ENCODE measurements at places on chromosomes 1 and 21.

DNA sequence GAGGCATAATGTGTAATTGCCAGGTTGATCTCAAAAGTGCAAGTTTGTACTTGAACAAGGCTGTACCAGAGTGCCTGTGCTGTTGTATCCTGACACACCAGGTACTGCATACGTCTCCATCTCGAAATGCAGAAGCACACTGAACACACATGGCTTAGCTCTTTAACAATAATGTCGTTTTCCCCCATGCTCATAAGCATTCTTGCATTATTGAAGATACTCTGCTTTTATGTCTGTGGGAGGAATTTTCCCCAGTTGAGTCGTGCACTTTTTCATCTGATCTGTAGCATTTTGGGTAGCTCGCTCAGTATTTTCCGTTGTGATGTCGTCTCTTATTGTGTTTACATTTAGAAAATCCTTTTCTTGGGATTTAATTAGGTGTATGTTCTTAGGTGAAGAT is 98.7 kb downstream of the PCBP3 start:
- no peak for DNase-seq

DNA sequence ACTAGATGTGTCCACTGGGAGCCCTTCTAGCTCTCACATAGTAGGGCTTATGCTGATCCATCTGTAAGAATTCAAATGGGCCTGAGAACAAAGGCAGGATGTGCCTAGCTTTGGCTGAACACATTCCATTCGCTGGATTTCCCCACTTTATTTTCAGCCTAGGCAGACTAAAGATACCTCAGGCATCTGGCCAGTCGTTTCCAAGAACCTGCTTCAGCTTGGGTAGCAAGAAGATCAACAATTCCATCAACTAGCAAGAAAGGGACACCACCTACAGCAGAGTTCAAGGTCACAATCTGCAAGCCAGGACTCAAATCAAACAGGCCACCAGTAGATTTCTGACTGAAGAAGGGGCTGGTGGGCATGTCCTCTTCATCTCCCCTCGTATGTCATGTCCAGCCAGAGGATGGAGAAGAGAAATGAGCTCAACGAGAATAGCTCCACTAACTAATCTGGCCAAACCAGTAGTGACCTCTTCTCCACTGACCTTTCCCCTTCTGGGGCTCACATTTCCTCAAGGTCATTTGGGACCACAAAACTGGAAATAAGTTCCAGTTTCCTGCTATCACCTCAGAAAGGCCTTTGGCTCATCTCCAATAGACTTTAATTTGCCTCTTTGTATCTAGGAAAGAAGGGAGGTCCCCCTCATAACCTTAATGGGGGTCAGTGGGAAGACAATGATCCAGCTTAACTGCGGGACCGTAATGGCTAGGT is 14.2 kb downstream of the TXNIP start:
- no peak for DNase-seq

- no peak for DNase-seq
These were observed 121.6 kb downstream of the SYT2 start for GRCh38 chr1:202588503-202589189.

- no peak for DNase-seq
These were observed 45.2 kb downstream of the COQ8A start for GRCh38 chr1:226985239-226985838.

DNA sequence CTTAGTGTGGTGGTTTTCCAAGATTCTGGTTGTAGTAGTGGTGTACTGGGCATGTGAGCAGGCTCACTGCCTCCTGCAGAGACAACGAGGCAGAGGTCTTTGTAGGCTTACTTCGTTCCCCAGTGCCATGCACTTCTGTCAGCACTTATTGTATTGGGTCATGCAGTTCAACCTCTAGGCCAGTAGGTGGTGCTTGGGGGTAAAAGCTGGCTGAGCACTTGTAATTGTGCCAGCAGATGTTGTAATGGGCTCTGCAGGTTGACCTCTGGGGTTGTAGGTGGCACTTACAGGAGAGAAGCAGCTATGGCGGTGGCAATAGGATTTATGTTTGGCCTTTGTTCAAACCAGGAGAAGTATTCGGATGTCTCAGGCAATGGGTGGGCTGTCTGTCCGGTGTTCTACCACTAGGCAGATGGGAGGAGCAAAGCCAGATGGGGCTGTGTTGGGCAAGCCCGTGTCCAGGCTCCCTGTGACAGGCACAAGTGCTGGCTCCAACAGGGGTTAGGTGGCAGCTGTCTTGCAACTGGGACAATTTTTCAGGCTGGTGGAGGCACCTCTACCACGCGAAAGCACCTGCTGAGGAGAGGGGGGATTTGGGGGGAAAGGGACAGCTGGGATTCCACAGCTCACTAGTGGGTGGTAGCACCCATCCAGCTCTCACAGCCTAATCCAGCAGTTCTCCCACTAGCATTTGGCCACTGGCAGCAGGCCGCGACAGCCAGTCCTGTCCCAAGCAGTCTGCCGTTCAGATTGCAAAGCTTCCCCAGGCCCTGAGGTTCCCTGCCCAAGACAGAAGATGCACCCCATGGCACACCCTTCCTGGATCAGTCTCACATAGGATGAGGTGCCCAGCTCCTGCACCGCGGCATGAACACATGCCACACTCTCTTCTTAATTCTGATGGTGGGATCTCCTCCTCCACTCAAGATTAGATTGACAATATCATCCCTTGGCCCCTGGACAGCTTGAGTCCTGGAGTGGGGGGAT is 274.5 kb downstream of the CTH start:
- DNase-seq, result peak; percentile 10

GRCh38 chr1:154768456-154769125 is 101.5 kb downstream of the KCNN3 start:
- DNase-seq, result no peak
